ENCODE measurements at places on chromosomes 3 and 15.
A peak's percentile ranks its signal among the peaks of the same experiment; 100 is the strongest.

- H3K36me3 ChIP-seq: no peaks in the 10 kb centered on the region
- no peak overlapping the region for H3K27ac ChIP-seq
- peaks cover 2% of the 10 kb centered on the region for H3K4me1 ChIP-seq
- H3K27me3 ChIP-seq: peaks cover 2% of the 10 kb centered on the region
These were observed 12.5 kb downstream of the ARPP21 start for GRCh38 chr3:35651851-35652250.

DNA sequence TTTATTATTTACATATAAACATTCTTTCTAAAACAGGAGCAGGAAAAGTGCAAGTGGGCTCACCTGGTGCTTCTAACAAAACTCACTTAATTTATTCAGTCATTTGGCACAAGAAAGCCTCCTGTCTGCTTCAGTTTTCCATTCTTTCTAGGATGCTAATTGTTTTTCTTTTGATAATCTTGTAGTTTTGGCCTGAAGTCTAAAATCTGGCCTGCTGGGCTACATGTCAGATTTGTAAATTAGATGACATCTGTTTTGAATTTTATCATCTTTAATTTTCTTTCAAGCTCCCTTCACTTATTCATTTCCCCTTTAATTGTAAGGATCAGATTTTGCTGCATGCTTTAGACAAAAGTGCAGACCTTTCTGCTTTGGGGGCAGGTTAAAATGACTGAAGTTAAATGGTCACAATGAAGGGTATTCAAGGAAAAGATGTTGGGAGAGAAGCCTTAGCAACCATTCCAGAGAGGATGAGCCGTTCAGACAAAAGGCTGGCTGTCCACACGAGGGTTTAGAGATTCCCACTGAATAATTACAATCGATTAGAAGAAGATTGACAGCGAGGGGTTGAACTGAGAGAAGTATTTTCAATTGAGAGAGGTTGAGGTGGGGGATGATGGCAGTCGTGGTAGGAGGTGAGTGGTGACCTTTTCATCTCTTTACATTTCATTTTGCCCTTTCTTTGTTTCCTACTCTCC is 59.9 kb upstream of the PTX3 start:
- H3K4me1 ChIP-seq: no peaks in the 10 kb centered on the region
- no peaks in the 10 kb centered on the region for H3K27me3 ChIP-seq
- no peak overlapping the region for H3K27ac ChIP-seq

GRCh38 chr3:118912188-118912587 is 122.5 kb downstream of the IGSF11 start:
- H3K4me3 ChIP-seq: no peak overlapping the region
- no peak overlapping the region for H3K27ac ChIP-seq
- DNase-seq: no peak
- no peaks in the 10 kb centered on the region for H3K36me3 ChIP-seq

DNA sequence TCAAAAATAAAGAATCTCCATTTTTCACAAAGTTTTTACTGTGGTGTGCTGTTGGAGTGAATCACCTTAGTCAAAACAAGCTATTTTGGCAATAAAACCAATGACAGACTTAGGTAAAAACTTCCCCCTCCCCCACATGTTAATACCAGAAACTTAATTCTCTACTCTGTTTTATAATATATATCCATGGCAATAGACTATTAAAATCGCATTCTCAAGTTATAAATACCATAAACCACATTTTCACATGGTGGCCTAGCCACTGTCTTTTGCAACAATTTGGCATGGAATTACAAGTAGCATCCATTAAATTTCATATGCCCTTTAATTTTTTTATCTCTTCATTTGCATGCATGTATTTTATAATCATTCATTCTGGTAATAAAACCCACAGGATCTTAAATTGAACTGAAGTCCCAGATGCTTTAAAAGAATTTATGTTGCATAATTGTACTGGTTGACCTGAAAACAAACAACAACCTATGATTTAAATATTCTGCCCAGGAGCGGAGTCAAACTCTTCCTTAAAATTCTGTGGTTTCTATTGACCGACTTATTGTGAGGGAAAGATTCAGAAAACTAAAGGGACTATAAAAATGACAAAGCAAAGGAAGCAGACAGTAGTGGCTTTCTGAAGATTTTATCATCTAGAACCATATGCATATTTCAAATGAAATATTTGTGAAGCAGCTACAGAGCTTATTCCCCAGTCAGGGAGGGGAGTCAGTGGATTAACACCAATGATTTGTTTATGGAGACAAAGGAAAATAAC is 229.0 kb upstream of the TBL1XR1 start:
- DNase-seq: no peak
- H3K27ac ChIP-seq: peak overlapping the region; percentile 89
- no peaks in the 10 kb centered on the region for H3K27me3 ChIP-seq
- H3K4me1 ChIP-seq: peaks cover 27% of the 10 kb centered on the region

DNA sequence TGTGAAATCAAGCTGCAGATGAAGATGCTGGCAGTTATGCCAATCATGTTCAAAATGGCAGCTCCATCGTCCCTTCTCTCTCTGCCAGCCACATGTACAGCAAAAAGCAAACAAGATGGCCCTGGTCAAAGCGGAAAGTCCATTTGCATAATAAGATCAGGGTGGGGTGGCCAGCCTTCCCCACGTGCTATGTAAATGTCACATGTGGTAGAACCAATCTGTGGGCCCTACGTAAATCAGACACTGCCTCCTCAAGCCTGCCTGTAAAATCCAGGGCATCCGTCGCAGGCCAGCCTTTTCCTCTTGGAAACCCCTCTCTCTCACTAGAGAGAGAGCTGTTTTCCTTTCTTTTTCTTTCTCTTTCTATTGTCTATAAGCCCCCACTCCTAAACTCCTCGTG is 243.5 kb upstream of the KBTBD8 start:
- no peak overlapping the region for H3K27ac ChIP-seq
- H3K4me1 ChIP-seq: no peaks in the 10 kb centered on the region
- H3K27me3 ChIP-seq: no peaks in the 10 kb centered on the region
- no peak overlapping the region for H3K4me3 ChIP-seq

GRCh38 chr15:75720787-75721479 is 8.3 kb upstream of the CSPG4 start:
- peaks cover 15% of the 10 kb centered on the region for H3K4me1 ChIP-seq
- peak overlapping the region; percentile 36 for H3K27ac ChIP-seq
- H3K4me3 ChIP-seq: no peak overlapping the region

DNA sequence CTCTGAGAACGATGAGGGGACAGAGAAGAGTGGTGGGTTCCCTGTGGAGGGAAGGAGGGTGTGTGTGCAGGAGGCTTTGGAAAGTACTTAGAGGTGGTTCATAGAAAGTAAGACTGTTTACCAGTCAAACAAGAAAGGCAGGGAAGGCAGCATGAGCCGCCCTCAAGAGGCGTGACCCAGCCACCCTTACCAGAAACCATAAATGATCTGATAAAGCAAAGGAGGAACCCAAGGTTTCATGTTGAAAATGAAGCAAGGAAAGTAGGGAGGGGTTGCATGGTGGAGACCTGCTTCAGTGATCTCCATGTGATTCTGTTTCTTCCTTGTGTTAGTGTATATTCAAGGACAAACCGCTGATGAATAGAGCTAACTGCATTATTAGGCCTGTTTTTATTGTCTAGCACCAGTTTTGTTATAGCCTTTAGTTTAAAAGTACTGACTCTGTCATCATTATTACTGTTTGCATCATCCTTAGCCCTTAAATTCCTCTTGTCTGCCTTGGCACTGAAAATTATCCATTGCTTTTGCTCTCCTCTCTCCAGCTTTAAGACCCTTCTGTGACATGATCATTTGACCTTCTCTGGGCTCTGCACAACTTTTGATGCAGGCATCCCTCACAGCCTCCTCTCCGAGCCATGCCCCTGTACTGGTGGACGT is 96.1 kb downstream of the STAC start:
- DNase-seq: no peak
- no peaks in the 10 kb centered on the region for H3K27me3 ChIP-seq
- no peaks in the 10 kb centered on the region for H3K36me3 ChIP-seq
- H3K4me3 ChIP-seq: no peak overlapping the region

GRCh38 chr15:66905954-66906353 is 159.4 kb upstream of the SMAD3 start:
- no peaks in the 10 kb centered on the region for H3K4me1 ChIP-seq
- no peaks in the 10 kb centered on the region for H3K36me3 ChIP-seq
- H3K27ac ChIP-seq: no peak overlapping the region

DNA sequence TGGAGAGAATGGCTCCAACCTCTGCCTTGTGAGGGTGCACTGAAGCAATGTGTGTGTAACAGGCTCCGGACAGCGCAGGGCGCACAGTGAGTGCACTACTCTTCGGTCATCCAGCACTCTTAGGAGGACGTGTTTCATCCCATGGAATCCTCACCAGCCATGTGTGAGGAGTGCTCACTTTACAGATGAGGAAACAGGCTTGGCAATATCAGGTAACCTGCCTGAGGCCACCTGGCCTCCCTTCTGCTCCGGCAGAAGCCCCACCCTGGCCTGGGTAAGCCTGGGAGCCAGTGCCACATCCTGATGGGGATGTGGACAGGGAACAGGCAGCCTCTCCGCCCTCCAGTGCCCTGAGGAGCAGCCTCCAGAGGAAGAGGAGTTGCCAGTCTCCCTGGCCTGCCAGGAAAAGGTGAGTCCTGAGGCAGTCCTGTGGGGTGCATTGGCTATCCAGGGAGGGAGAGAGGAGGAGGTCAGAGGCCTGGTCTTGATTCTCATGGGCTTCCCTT is 39.4 kb upstream of the LIMD1 start:
- H3K27me3 ChIP-seq: no peaks in the 10 kb centered on the region
- no peaks in the 10 kb centered on the region for H3K36me3 ChIP-seq
- H3K4me3 ChIP-seq: no peak overlapping the region
- peaks cover 28% of the 10 kb centered on the region for H3K4me1 ChIP-seq
- H3K27ac ChIP-seq: no peak overlapping the region
- no peak for DNase-seq

DNA sequence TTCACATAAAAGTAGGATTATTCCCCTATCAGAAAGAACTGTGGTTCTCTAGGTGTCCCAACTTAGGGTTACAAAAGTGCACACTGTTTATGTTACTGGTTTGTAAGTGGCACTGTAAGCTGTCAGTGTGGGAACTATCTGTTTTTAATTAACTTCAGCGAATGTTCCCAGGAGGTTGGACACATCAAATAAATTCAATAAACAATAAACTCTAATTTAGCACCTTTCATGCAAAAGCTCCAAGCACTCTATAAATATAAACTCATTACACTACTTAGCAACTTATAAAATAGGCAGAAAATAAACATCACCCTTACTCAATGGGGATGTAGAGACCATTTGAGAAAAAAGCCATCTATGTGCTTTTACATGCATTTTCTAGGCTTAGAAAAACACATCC is 168.4 kb upstream of the SLC2A2 start:
- DNase-seq: no peak
- H3K36me3 ChIP-seq: peaks cover 26% of the 10 kb centered on the region
- no peak overlapping the region for H3K27ac ChIP-seq
- no peaks in the 10 kb centered on the region for H3K27me3 ChIP-seq
- no peak overlapping the region for H3K4me3 ChIP-seq

- no peaks in the 10 kb centered on the region for H3K27me3 ChIP-seq
- no peak for DNase-seq
- H3K27ac ChIP-seq: no peak overlapping the region
- H3K4me1 ChIP-seq: no peaks in the 10 kb centered on the region
- no peaks in the 10 kb centered on the region for H3K36me3 ChIP-seq
These were observed 447.3 kb upstream of the CNTN3 start for GRCh38 chr3:75061806-75062205.

DNA sequence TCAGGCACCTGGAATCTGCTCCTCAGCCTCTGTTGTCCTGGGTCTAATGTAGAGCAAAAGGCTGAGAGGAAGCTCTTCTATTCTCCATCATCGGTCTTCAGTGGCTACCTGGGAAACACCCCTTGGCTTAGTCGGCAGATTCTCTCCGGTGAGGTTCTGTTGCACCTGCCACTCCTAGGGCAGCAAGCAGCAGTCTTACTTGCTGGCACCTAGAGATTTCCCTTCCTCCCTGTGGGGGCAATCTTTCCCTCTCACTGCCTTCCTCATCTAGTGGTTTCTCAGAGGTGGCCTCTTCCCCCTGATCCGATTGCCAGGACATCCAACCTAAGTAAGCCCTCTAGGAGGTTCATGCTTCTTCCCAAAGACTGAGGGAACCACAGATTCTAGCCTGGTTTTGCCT is 60.8 kb downstream of the PLS1 start:
- no peak overlapping the region for H3K27ac ChIP-seq
- no peaks in the 10 kb centered on the region for H3K4me1 ChIP-seq
- no peaks in the 10 kb centered on the region for H3K36me3 ChIP-seq
